NAMALWA (cell line): ENCODE measurements at places on chromosomes 6 and 20.

DNA sequence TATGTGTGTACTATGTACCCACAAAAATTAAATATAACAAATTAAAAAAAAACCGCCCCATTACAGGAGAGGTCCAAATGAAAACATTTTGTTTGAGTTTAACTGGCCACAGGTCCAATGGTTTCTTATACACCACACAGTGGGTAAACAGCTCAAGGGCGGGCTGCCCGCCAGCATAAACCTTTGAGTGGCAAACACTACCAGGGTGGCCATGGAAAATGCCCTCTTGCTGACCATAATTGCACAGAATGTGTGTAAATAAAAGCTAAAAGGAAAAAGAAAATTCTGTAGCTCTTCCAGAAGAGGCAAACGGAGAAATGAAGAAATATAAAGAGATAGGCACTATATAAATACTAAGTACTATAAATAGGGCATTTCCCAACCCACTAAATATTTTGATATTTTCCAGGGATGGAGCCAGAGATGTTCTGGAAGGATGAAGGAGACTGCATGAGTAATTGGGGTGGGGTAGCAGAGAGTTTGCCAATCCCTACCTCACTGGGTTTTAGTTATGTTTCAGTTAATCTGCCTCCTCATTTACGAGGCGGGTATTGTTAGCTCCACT is 1.1 kb upstream of the CDC5L start:
- DNase-seq, result no peak

DNA sequence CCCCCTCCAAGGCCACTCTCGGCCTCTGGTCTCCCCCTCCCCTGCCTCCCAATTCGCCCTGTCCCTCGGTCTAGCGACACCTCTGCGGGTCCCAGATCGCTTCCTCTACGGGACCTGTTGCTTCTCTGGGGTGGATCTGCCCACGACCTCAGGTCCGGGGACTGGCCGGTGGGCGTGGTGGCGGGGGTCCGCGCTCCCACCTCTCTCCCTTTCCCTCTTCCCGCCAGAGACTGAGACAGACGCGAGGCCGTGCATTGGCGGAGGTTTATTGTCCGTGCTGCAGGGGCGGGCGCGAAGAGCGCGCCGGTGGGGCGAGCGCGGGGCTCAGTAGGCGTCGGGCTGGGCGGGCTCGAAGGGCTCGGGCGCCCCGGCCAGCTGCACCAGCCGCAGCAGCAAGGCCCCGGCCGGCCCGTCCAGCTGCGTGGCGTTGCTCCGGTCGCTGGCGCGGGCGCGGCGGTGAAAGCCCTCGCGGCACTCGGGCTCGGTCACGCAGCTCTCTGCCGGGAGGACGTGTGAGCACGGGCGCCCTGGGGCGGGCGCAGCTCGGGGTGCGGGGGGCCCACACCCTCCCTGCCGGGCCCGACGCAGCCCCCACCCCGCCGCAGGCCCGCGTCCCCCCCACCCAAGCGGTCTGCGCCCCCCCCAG is 2.1 kb downstream of the AVP start:
- no peak for DNase-seq

GRCh38 chr6:44036699-44037101 is 90.6 kb downstream of the MRPL14 start:
- DNase-seq, result no peak

GRCh38 chr6:34587325-34587724 is 31.2 kb upstream of the SPDEF start:
- DNase-seq, result no peak

GRCh38 chr6:70180901-70181599 is 121.8 kb downstream of the COL9A1 start:
- DNase-seq, result no peak

DNA sequence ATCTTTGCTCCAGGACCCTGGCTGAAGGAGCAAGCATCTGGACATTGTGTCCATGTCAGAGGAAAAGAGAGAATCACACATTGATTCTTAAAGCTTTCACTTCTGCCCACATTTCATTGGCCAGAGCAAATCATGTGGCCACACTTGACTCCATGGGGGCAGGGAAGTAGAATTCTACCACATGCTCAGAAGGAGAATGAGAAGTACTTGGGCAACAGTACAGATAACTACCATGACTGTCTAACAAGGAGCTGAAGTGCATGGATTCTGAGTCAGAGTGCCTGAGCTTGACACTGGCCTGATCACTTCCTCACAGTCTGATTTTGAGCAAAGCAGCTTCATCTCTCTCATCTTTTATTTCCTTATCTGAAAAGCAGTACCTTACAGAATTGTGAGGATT is 38.6 kb downstream of the GHRH start:
- DNase-seq, result no peak

DNA sequence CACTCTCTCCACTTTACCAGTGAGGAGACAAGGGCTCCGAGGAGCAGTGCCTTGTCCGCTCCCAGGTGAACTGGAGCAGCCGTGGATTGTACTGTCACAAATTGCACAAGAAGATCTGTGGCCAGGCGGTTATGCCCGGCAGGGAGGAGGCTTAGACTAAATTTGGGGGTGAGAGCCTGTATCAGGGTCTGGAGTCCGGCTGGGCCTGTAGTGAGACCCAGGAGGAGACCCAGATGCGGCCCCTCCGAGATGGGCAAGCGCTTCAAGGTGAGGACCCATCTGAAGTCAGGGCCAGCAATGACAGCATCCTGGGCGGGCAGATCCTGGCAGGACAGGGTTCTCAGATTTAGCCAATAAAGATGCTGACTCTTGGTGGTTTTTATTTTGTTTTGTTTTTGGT is 27.6 kb downstream of the BANF2 start:
- no peak for DNase-seq

DNA sequence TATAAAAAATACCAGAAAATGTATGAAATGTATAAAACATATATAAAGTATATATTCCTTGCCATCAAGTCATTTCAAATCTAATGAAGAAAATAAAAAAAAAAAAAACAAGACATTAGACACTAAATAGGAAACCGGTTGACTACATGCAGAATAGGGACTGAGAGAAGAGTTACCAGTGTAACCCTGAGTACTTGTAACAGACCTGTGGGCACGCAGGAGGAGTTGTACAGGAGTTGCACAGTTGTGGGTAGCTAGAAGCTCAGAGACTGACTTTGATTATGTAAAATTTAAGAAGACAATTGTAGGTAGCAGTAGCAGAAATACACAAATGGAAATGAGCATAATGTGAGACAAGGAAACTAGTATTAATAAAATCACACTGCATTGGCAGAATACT is 112.4 kb upstream of the DST start:
- DNase-seq, result no peak

- DNase-seq, result peak; percentile 52
Observed at GRCh38 chr6:55980627-55981211, 105.3 kb upstream of the BMP5 start.
